ENCODE measurements at places on chromosomes 7 and 10. TPM values are rescaled to one million over a fixed set of nuclear protein-coding genes. Genes with fewer than 3 reads are reported as not detected.

DNA sequence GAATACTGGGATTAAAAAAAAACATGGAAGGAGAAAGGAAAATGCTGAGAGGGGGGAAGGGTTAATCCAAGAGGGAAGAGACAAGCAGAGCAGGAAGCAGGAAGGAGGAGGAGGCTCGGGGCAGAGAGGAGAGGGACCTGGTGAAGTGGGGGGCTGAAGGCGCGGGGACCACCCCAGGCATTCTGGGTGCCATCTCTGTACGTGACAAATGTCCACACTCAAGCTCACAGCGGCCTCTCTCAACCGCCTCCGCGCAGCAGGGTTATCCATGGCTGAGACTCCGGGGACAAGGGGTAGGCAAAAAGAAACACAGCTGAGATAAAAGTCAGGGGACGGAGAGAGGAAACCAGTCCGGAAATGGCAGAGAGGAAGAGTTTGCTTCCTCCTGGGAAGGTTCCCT lies 33.9 kb downstream of the EN2 start:
- no peak overlapping the region for H3K4me3 ChIP-seq
- no peak overlapping the region for H3K27ac ChIP-seq
- DNase-seq = no peak
- H3K4me1 ChIP-seq = peaks cover 21% of the 10 kb centered on the region

DNA sequence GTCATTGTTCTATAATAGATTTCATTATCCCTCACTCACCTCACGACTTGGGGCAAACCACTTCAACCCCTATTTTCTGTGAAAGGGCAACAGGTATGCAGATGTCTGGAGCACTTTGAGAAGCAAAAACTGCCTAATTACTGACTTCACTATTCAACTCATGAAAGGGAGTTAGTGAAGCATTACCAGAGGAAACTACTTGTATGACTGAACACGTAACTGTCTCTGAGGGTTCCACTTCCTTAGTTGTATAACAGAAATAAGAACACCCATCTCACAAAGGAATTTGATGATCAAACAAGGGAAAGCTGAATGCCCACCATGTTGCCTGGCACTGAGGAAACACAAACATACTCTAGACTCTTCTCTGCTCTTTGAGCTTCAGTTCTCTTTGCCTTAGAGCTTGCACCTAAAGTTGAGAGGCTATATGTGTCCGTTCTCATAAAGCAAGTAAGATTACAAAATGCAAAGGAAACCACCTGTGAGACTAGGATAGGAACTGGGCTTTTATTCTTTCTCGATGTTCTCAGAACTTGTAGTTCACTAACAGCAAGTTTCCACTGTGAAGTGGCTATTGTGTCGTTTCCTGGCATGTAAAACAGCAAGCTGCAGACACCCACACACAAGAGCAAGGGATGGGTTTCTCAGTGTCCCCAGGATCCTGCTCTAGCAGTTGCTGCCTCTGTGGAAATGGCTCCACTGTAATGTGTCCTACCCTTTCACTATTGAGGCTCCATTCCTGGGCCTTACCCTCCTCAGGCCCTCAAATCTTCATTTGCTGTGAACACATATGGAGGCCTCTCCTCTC lies 2.6 kb downstream of the TMEM243 start:
- H3K4me1 ChIP-seq = no peaks in the 10 kb centered on the region
- H3K36me3 ChIP-seq = no peaks in the 10 kb centered on the region
- H3K4me3 ChIP-seq = no peak overlapping the region
- H3K27me3 ChIP-seq = peaks cover 17% of the 10 kb centered on the region

DNA sequence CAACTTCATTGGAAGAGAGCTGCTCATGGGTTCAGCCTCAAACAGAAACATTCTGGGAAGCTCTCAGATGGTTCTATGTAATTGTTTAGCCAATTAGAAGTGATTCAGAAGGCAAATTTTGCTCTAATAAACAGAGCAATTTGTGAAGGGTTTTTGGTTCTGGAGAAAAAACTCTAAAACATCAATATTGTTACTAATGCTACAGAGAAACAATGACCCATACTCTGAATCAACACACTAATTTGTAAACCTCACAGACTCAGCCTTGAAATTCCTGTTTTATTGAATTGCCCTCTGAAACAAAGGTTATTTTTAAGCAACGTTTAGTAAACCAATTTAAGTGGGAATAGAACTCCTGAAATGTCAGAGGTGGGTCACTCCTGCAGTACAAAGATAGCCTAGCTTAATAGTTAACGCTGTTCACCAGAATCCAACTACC lies 171.6 kb upstream of the SVIL start:
- no peaks in the 10 kb centered on the region for H3K36me3 ChIP-seq
- no peak for DNase-seq
- H3K4me3 ChIP-seq = no peak overlapping the region

GRCh38 chr10:60377955-60378354 lies 11.7 kb downstream of the ANK3 start:
- no peaks in the 10 kb centered on the region for H3K36me3 ChIP-seq
- no peaks in the 10 kb centered on the region for H3K27me3 ChIP-seq
- H3K27ac ChIP-seq = no peak overlapping the region
- DNase-seq = no peak
- no peaks in the 10 kb centered on the region for H3K4me1 ChIP-seq
- H3K4me3 ChIP-seq = no peak overlapping the region

DNA sequence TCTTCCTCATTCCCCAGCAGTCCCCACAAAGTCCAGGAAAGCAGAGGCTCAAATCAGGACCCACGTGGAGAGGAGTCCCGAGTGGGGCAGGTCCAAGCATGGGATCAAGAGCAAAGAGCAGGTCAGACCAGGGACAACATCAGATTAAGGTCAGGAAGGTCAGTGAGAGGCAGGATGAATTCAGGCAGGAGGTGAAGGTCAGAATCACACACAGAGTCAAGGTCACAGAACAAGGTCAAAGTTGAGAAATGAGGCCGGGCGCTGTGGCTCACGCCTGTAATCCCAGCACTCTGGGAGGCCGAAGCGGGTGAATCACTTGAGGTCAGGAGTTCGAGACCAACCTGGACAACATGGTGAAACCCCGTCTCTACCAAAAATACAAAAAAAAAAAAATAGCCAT lies 2.3 kb downstream of the MYL10 start:
- no peak overlapping the region for H3K4me3 ChIP-seq
- H3K27ac ChIP-seq = no peak overlapping the region
- no peak for DNase-seq
- H3K27me3 ChIP-seq = no peaks in the 10 kb centered on the region

DNA sequence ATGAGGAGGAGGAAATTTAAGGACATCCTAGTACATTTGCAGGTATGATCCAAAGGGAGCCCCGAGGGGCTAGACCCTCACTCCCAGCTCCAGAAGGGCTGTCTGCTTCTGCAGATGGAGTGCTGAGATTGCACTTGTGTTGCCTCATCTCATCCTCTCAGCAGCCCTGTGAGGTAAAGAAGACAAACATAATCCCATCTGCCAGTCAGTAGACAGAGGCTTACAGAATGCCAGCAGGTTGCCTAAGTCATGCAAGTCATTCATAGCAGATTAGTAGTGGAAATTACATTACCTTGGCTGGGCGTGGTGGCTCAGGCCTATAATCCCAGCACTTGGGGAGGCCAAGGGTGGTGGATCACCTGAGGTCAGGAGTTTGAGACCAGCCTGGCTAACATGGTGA lies 45.4 kb downstream of the BLVRA start:
- no peak overlapping the region for H3K27ac ChIP-seq
- H3K4me3 ChIP-seq = no peak overlapping the region
- DNase-seq = no peak

DNA sequence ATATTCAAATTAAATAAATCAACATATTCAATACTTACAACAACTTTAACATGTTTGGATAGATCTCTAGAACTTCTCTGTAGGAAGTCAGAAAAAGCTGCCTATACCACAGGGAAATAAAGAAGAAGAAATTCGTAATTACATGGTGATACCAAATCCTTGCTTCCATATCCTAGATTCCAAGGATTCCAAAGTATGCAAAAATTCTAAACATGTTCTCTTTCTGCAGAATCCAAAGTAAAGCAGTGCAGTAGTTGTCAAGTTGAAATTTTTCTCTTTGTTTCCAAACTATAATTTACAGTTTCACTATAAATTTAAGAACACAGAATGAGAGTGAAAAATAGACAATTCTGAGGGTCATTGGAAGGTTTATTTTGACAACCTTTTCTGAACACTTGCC lies 233.7 kb upstream of the PTN start:
- no peaks in the 10 kb centered on the region for H3K27me3 ChIP-seq
- no peak for DNase-seq
- no peaks in the 10 kb centered on the region for H3K4me1 ChIP-seq
- H3K27ac ChIP-seq = no peak overlapping the region
- H3K4me3 ChIP-seq = no peak overlapping the region

DNA sequence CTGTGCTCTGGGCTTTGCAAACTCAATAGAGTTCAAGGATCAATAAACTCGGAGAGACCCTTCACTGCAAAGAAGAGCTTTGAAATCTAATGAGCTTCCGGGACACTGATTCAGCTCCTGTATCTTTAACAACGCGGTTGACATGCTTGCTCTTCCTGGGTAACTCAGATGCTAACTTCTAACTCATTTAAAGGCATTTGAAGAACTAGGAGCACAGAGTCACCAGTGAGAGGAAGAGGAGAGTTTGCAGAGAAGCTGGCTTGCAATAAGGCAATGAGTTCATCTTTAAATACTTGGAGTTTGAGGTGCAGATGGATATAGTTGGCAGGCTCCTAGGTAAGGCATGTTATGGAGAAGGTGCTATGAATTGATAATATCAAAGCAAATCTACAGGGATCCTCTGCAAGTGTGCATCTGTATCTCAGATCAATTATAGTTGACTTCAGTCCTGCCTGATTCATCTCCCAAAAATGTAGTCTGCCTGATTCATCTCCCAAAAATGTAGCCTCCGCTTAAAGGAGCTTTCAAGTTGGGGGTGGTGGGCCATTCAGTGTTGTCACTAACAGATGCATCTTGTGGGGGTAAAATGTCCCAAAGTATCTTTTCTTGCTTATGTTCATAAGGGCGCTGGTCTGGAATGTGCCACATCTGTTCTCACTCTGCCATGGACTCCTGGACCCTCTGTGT lies 182.5 kb upstream of the PRSS58 start:
- H3K4me1 ChIP-seq = no peaks in the 10 kb centered on the region
- H3K36me3 ChIP-seq = no peaks in the 10 kb centered on the region
- H3K27ac ChIP-seq = no peak overlapping the region
- no peak for DNase-seq
- no peak overlapping the region for H3K4me3 ChIP-seq

DNA sequence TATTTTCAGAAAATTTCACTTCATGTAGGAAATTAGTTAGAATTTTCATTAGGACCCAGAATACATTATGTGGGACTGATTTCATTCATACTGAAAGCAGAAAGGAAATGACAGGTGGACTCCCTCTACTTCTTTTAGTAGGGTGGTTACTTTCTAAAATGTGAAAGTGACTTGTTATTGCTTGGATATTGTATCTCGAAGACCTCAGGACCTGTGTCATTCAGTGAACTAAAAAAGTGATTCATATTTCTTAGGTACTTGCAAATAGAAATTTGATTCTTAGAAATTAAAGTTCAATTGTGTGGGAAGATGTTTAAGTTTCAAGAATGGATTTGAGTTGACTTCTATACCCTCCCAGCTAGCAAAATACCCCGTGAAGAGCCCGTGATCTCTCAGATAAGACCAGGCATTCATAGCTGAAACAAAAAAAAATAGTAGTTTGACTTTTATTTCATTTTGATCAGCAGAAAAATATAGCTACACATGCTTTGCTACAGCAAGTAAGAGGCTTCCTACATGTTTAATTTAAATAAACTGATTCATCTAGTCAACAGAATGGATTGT lies 1037.1 kb downstream of the GATA3 start:
- no peaks in the 10 kb centered on the region for H3K4me1 ChIP-seq
- no peak overlapping the region for H3K27ac ChIP-seq
- H3K36me3 ChIP-seq = no peaks in the 10 kb centered on the region

DNA sequence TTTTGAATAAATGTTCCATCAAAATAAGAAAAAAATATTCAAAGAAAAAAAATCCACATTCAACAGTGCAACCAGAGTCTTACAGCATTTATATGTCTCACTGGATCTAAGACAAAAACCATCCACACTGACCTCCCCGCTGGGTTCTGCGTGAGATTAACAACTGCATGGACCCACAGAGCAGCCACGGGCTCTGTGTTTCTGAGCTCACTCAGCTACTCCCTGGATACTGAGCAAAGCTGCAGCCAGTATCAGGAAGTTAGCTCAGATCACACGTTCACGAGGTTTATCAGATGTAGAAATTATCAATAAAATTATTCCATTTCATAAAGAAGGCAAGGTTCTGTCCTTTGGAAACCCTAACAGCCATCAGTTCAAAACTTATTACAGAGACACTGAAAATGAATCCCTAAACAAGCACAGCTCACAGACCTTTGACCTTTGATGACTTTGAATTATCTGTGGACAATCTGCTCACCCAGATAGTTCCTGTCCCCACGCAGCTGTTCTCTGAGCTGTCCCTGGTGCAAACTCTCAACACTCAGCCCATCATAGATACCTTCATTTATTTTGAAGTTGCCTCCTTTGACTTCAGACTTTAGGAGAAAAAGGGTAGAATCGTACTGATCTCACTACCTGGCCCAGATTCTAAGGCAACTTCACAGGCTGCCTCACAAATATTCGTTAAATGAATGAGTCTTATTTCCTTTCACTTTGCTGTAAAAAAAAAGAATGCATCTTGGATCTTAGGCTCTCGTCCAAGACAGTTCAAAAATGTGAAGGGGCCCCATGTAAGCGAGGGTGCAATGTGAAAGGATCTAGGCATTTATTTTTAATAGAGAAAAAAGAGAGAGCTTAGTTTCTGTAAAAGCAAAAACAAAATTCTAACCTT lies 67.7 kb upstream of the SVIL start:
- no peak overlapping the region for H3K4me3 ChIP-seq
- H3K27ac ChIP-seq = no peak overlapping the region
- H3K4me1 ChIP-seq = peaks cover 8% of the 10 kb centered on the region
- DNase-seq = no peak
- no peaks in the 10 kb centered on the region for H3K36me3 ChIP-seq

GRCh38 chr10:51079766-51080165 lies 5.5 kb downstream of the PRKG1 start:
- no peak overlapping the region for H3K4me3 ChIP-seq
- peaks cover 9% of the 10 kb centered on the region for H3K27me3 ChIP-seq
- DNase-seq = no peak
- H3K27ac ChIP-seq = no peak overlapping the region
- H3K36me3 ChIP-seq = no peaks in the 10 kb centered on the region
- peaks cover 56% of the 10 kb centered on the region for H3K4me1 ChIP-seq

Gene CYP26C1
- total RNA-seq = 0.22 TPM

Gene SLC13A1
- total RNA-seq = not detected

Gene LRRC61
- total RNA-seq = 14.3 TPM

Gene GIMAP7
- not detected for total RNA-seq

Gene PIK3AP1
- total RNA-seq = 1.7 TPM

Gene CYP3A5
- not detected for total RNA-seq

Gene SEC31B
- total RNA-seq = 8.8 TPM

Gene TRIL
- 14.3 TPM for total RNA-seq
